ENCODE measurements at places on chromosomes 5 and 9.

GRCh38 chr5:126454535-126454934, 31.3 kb downstream of the GRAMD2B start:
- no peak for DNase-seq

- no peak for DNase-seq
Observed at GRCh38 chr9:4750023-4750673, 9.1 kb upstream of the AK3 start.

GRCh38 chr5:32507738-32508434, 63.3 kb upstream of the ZFR start:
- no peak for DNase-seq

DNA sequence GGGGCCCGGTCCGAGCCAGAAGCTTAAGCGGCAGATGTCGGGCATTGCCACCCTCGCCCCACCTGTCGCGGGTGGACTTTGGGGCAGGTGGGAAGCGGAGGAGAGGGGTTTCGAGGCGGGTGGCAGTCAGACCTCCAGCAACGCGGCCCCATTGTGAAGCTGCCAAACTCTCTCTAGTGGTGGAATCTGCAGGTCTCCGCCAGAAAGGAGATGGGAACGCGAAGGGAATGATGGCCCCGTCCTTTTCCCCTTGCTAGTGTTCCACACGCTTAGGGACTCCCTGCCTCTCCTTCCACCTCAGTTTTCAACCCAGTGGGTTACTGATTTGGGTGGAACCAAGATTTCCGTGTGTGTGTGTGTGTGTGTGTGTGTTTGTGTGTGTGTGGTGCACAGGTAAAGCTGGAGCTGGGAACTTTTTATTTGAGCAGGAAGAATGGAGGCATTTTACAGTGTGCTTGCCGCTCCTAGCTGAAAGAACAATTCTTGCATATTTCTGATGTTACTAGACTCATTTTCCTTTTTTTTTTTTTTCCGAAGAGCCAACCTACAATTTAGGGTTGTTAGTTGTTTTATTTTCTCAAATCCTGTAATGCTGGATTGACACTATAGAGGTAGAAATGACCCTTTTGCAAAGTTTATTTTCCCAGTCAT, 1.3 kb downstream of the MACIR start:
- DNase-seq, result no peak

DNA sequence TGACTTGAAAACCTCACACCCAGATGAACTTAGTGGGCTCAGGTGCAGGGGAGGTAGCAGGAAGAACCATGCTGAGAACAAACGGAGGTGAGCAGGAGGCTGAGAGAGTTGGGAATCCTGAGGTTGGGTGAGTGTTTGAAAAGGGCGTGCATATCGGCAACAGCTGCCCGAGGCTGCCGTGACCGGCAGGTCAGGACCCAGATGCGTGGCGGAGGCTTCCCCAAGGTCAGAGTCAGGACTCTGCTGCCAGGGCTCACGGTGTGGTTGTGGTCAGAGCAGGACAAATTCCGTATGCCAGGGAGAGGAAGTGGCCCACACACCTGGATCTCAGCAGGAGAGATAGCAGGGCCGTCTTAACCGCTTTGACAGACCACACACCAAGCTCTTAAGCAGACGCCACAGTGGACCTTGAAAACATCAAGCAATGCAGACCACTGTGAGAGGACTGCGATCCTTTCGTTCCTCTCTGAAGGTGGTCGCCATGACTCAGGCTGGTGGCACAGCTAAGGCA, 43.1 kb downstream of the ADAMTS16 start:
- peak; percentile 58 for DNase-seq

- DNase-seq, result peak; percentile 23
Observed at GRCh38 chr9:89361816-89362646, 43.7 kb downstream of the SECISBP2 start.

DNA sequence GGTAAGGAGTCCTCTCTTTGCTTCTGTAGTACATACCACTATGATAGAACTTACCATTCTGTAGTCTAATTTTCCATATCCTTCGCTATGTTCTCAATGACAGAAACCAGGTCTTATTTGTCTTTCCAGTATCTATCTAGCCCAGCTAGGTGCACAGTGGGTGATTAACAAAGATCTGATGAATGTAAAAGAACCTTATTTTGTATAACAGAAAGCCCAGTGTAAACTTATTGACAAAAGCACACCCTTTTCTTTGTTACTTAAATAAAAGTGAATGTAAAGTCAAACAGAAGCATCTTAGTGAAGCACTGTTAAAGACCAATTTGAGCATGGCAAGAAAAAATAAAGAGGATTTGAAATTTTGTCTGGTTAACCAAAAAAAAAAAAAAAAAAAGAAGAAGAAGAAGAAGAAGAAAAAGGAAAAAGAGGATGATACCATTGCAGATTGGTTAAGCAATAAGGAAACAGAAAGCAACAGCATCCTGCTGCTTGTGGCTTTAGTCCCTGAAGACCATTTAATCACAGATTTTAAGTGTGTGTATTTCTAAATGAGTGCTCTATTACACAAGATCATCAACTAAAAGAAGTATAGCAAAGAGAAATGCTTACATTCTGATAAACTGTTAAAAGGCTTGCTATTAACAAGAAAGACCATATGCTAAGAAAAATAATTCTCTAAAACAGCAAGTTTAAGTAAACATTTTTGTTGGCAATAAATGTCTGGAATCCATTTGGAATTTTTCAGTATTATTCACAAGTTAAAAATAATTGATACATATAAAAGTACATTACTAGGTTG, 21.2 kb downstream of the MEGF9 start:
- DNase-seq, result no peak

DNA sequence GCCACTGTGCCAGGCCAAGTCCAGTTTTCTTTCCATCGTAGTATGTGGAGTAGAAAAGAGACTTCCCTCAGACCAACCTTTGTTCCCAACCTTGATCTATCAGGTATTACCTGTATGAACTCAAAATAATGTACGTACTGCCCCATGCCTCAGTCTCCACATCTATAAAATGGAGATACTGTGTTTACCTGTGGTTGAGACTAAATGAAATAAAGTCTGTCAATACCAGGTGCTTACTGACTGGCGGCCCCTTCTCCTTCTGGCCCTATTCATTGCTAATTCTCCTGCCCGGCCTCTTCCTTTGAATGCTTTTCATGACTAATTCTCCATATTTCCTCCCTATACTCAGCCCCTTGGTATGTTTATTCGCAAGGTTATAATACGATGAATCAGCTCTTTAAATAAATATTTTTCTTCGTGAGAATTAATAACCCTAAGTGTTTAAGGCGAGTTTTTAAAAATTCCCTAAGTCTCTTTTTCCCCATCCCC, 89.6 kb upstream of the BASP1 start:
- DNase-seq, result no peak

DNA sequence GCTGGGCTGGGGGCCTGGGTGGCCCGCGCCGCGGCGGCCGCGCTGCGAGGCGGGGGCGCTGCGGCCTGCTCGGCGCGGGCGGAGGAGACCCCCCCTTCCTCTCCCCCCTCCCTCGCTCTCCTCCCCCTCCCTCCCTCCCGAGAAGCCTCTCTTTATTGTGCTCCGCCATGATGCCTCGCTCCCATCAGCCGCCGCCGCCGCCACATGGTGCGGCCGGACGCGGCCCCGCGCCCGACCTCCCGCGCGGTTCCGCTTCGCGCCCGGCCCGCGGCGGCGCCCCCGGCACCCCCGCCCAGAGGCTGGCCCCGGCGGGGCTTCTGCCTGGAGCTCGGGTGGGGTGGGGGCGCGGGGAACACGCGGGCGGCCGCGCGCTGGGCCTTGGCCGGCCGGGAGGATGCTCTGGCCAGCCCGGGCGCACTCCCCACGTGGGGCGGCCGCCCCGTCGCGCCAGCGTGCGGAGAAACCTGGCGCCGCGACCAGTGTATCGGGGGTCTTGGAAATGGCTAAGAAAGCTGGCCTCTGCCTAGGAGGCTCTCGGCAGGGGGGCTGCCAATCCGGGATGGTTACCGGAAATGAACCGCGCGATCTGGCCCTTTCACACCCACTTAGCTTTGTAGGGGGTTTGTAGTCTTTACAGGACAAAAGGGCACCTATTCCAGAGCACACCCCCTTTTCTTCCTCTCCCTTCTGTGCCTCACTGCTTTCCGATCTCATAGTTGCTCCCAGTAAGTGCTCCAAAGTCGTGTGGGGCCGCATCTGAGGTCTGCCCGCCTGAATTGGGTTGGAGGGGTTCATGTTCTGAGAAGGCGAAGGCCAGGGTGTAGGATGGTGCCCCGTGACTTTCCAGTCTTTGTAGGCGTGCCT, 1.0 kb downstream of the SET start:
- DNase-seq, result no peak

All from ecto neural progenitor cell (in vitro differentiated cells).